Naive thymus-derived CD8-positive, alpha-beta T cell (primary cell): ENCODE measurements at places on chromosomes 5 and 9. TPM values are rescaled to one million over a fixed set of nuclear protein-coding genes. Genes with fewer than 3 reads are reported as not detected.

DNA sequence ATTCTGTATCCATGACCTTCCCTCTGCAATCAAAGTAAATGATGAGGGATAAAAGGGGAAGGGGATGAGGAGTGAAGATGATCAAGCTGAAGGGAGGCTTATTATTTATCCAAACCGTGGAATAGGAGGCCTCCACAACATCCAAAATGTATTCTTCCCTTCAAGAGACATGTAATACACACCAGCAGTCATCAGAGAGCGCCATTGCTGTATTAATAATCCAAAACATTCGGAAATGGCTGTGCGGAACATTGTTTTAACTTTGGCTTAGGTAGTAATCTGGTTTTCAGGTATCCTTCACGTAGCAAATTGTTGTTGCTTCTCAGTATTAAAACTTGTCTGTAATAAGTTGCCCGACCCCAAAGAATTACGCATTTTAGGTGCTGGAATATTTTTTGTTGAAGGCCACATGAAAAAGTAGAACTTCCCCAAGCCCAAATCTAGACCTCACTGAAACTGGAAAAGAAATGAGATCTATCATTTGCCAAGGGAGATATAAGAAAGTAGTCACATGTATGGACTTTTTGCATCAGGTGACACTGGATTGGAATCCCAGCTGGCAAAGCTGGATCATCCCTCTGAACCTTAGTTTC, 2.6 kb upstream of the BOD1 start:
- no peaks in the 10 kb centered on the region for H3K27me3 ChIP-seq
- DNase-seq, result peak; percentile 20
- H3K27ac ChIP-seq, result no peak overlapping the region
- H3K4me3 ChIP-seq, result no peak overlapping the region
- H3K36me3 ChIP-seq, result no peaks in the 10 kb centered on the region

- no peaks in the 10 kb centered on the region for H3K4me1 ChIP-seq
- H3K27ac ChIP-seq, result no peak overlapping the region
- no peaks in the 10 kb centered on the region for H3K36me3 ChIP-seq
- no peaks in the 10 kb centered on the region for H3K27me3 ChIP-seq
- no peak overlapping the region for H3K4me3 ChIP-seq
Measured at GRCh38 chr5:117379521-117379920, 804.9 kb upstream of the SEMA6A start.

The PDE6A gene
- total RNA-seq, result not detected

DNA sequence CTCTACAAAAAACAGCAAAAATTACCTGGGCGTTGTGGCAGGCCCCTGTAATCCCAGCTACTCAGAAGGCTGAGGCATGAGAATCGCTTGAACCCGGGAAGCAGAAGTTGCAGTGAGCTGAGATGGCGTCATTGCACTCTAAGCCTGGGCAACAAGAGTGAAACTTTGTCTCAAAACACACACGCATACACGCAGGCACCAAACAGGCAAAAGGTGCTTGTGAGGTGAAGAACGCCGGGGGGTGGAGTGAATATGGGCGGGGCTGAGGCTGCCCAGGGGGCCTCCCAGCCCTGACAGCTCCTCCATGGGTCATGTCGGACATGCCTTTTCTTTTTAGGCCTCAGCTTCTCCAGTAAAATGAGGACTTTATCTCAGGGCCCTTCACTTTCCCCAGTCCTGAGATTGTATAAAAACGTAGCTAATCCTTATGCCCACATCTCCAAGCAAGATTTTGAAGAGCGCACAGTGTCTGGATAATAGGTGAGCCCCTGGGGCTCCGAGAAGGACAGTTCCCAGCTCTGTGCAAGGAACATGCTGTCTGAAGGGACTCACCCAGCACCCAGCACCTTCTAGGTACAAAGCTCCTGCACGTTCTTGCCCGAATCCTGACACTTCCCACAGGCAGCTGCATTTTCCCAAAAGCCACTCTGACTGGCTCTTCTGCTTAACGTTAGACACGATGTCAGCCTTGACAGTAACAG, 168.3 kb downstream of the COL23A1 start:
- no peaks in the 10 kb centered on the region for H3K36me3 ChIP-seq
- no peak for DNase-seq
- no peaks in the 10 kb centered on the region for H3K27me3 ChIP-seq
- H3K4me1 ChIP-seq, result peaks cover 7% of the 10 kb centered on the region
- H3K4me3 ChIP-seq, result no peak overlapping the region

- peaks cover 78% of the 10 kb centered on the region for H3K27me3 ChIP-seq
- no peaks in the 10 kb centered on the region for H3K4me1 ChIP-seq
- DNase-seq, result no peak
- H3K36me3 ChIP-seq, result no peaks in the 10 kb centered on the region
- no peak overlapping the region for H3K27ac ChIP-seq
Measured at GRCh38 chr9:14351221-14351836, 37.4 kb upstream of the NFIB start.

DNA sequence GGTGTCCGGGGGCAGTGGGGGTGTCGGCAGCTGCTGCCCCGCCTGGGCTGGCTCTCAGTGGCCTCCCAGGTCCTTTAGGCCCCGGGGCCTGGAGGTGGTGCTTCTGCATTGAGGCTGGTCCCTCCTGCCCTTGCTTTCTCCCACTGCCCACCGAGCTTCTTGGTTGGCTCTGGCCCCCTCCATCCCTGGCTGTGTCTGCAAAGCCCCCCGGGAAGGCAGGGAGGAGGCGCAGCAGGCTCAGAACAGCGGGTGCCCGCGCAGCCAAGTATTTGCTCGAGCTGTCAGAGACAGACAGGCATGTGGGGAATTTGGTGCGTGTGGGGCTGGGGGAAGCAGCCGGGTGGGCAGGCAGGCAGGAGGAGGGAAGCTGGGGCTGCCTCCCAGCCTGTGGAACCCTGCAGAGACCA, 11.5 kb downstream of the CXXC5 start:
- H3K36me3 ChIP-seq, result no peaks in the 10 kb centered on the region
- DNase-seq, result no peak

DNA sequence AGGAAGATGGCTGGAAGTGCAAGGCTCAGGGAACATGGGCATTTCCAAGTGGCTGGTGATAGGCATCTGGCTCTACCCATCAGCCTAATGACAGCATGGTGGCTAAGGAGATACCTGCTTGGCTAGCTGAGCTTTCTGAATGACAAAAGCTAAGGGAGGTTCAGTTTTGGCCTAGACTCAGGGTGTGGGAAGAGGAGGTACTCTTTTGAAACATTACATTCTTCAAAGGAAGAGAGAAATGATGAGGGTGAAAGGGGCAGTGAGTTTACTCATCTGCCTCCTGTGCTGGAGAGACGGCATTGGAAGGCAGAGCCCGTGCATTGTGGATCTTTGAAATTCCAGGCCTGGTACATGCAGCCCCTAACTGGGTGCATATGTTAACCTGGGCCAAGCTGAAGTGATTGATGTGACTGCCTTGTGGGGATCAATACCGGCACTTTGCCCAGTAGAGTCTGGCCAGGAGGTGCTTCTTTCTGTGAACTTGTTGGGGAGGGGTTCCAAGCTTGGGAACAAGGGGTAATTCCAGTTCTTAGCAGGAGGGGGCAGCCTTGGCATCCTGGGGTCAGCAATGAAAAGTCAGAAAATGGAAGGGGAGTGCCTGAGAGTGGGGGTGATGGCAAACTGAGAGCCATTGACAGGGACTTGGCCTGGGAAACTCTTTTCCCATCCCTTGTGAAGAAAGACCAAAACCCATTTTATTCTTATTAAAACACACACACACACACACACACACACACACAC, 108.6 kb downstream of the ACER2 start:
- no peaks in the 10 kb centered on the region for H3K4me1 ChIP-seq
- DNase-seq, result no peak
- no peak overlapping the region for H3K27ac ChIP-seq
- peaks cover 4% of the 10 kb centered on the region for H3K27me3 ChIP-seq

GRCh38 chr5:107541400-107541799, 129.3 kb downstream of the EFNA5 start:
- no peak overlapping the region for H3K4me3 ChIP-seq
- no peak for DNase-seq
- H3K27ac ChIP-seq, result no peak overlapping the region
- H3K4me1 ChIP-seq, result peaks cover 11% of the 10 kb centered on the region
- peaks cover 8% of the 10 kb centered on the region for H3K27me3 ChIP-seq

DNA sequence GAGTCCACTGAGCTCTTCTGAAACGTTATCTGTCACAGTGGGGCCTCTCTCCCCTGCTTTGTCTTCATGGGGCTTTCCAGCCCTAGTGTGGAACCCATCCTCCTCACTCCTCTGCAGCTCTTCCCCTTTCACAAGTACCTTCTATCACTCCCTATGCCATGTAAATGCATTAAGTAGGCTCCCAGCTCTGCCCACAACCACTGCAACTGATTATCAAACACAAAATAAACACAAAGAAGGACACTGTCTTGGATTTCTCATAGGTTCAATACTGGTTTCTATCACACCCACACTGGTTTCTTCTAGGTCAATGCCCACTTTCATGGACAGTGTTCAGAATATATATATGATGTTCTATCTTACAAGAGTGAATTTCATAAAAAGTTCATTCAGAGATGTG, 139.4 kb downstream of the GNAQ start:
- peaks cover 6% of the 10 kb centered on the region for H3K36me3 ChIP-seq
- no peak overlapping the region for H3K4me3 ChIP-seq
- no peaks in the 10 kb centered on the region for H3K27me3 ChIP-seq
- DNase-seq, result no peak
- H3K27ac ChIP-seq, result peak overlapping the region; percentile 77
- peaks cover 21% of the 10 kb centered on the region for H3K4me1 ChIP-seq

GRCh38 chr5:31886206-31886605, 247.3 kb downstream of the PDZD2 start:
- H3K4me1 ChIP-seq, result no peaks in the 10 kb centered on the region
- H3K27ac ChIP-seq, result no peak overlapping the region
- H3K36me3 ChIP-seq, result no peaks in the 10 kb centered on the region
- DNase-seq, result no peak
- no peaks in the 10 kb centered on the region for H3K27me3 ChIP-seq
- no peak overlapping the region for H3K4me3 ChIP-seq

- H3K27me3 ChIP-seq, result no peaks in the 10 kb centered on the region
- H3K27ac ChIP-seq, result no peak overlapping the region
- H3K4me1 ChIP-seq, result no peaks in the 10 kb centered on the region
Measured at GRCh38 chr5:116451905-116452450, 122.6 kb downstream of the SEMA6A start.

- no peaks in the 10 kb centered on the region for H3K4me1 ChIP-seq
- H3K27me3 ChIP-seq, result no peaks in the 10 kb centered on the region
- H3K27ac ChIP-seq, result no peak overlapping the region
- no peak for DNase-seq
- H3K4me3 ChIP-seq, result no peak overlapping the region
- no peaks in the 10 kb centered on the region for H3K36me3 ChIP-seq
Measured at GRCh38 chr5:53323943-53324642, 156.3 kb upstream of the FST start.

- no peak overlapping the region for H3K4me3 ChIP-seq
- no peaks in the 10 kb centered on the region for H3K36me3 ChIP-seq
- H3K4me1 ChIP-seq, result peaks cover 4% of the 10 kb centered on the region
- no peak for DNase-seq
- peaks cover 2% of the 10 kb centered on the region for H3K27me3 ChIP-seq
Measured at GRCh38 chr5:149038336-149039080, 24.4 kb downstream of the SH3TC2 start.

The TLX3 gene
- not detected for total RNA-seq

The TMEM215 gene
- total RNA-seq, result not detected

DNA sequence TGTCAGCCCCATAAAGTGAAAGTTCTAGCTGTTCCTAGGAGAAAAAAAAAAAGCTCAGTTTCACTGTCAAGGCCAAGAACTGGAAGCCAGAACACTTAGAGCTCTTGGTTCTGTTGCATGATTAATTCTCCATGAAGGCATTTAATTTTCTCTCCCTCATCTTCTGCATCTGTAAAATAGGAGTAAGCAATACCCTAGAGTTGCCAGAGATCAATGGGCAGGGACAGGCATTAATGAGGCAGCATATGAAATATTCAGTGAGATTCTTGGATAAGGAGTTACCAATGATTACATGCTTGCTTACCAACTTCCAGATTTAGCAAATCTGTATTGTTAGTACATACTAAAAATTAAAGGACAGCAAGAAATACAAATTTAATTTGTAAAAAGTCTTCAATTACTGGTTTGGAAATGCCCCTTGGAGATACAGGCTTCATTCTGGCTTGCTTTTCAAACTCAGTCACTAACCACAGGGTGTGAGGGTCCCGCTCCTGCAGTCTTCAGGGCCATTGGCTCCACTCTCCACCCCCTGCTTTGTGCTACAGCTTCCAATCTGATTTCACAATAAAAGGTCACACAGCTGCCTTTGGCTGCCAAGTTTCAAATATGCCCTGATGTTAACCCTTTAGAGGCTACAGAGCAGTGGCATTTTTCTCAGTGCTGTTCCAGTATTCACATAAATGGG, 624.6 kb downstream of the BNC2 start:
- no peak overlapping the region for H3K4me3 ChIP-seq
- H3K27ac ChIP-seq, result no peak overlapping the region
- no peak for DNase-seq
- no peaks in the 10 kb centered on the region for H3K27me3 ChIP-seq
- no peaks in the 10 kb centered on the region for H3K4me1 ChIP-seq
- no peaks in the 10 kb centered on the region for H3K36me3 ChIP-seq

DNA sequence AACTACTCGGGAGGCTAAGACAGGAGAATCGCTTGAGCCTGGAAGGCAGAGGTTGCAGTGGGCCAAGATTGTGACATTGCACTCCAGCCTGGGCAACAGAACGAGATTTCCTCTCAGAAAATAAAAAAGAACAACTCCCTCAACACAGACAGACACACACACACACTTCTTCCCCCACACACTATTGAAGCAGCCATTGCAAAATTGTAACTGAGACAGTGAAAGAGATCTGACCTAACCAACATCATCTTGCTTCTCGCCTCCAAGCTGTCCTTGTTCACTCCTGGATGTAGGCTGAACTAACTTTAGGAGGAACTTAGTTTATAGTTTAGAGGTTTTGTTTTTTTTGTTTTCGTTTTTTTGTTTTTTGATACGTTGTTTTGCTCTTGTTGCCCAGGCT, 13.0 kb upstream of the PLIN2 start:
- no peak overlapping the region for H3K4me3 ChIP-seq
- H3K4me1 ChIP-seq, result no peaks in the 10 kb centered on the region
- no peak overlapping the region for H3K27ac ChIP-seq

The PCDHA11 gene
- not detected for total RNA-seq

DNA sequence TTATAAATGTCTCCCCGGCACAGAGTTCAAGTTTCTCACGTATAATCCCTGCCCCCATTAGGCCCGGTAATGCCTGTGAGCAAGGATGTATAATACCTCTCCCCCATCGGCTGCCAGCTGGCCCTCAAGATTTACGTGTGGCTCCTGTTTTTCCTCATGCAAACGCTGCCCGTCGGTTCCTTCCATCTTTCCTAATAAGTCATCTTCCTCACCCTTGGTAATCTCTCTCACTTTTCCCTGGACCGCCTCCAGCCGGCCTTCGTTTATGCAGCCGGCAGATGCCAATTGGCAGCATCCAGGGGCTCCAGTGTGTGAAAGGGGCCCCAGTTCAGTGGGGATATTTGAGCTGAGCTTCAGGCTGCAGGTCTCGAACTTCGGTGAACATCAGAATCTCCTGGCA, 86.5 kb upstream of the NEURL1B start:
- H3K27ac ChIP-seq, result no peak overlapping the region
- H3K36me3 ChIP-seq, result no peaks in the 10 kb centered on the region
- no peak for DNase-seq
- H3K27me3 ChIP-seq, result peaks cover 2% of the 10 kb centered on the region

GRCh38 chr5:112848116-112848811, 12.8 kb upstream of the SRP19 start:
- H3K27ac ChIP-seq, result peak overlapping the region; percentile 55
- H3K4me3 ChIP-seq, result no peak overlapping the region
- H3K4me1 ChIP-seq, result peaks cover 3% of the 10 kb centered on the region
- no peaks in the 10 kb centered on the region for H3K36me3 ChIP-seq
- peak; percentile 22 for DNase-seq
- no peaks in the 10 kb centered on the region for H3K27me3 ChIP-seq

- H3K27me3 ChIP-seq, result no peaks in the 10 kb centered on the region
- no peak overlapping the region for H3K4me3 ChIP-seq
- no peak for DNase-seq
- peak overlapping the region; percentile 86 for H3K27ac ChIP-seq
- peaks cover 82% of the 10 kb centered on the region for H3K4me1 ChIP-seq
- peaks cover 37% of the 10 kb centered on the region for H3K36me3 ChIP-seq
Measured at GRCh38 chr9:107312376-107313050, 29.4 kb downstream of the RAD23B start.

The MGAT4B gene
- total RNA-seq, result 175 TPM
